ENCODE measurements at places on chromosomes 3 and 15.

GRCh38 chr15:60731583-60732130 lies 252.7 kb upstream of the ICE2 start:
- no peak for DNase-seq

- no peak for DNase-seq
Measured at GRCh38 chr3:195116407-195117185, 154.4 kb downstream of the XXYLT1 start.

DNA sequence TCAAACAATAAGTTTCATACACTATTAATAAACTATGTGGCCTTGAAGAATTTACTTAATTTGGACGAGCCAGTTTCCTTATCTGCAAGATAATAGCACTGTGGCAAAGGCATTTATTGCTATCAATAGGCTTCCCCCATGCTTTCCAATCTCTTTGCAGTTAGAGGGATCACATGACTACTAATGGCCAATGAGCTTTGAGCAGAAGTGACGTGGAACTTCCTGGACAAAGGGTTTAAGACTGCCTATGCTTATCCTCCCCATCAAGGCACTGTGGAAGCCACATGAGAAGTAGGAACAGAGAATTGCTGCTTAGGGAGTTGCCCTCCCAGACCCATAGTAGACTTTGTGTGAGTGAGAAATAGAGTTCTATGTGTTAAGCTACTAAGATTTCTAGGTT lies 16.7 kb upstream of the ZMAT3 start:
- no peak for DNase-seq

- no peak for DNase-seq
Measured at GRCh38 chr3:79604681-79605080, 163.1 kb downstream of the ROBO1 start.

GRCh38 chr3:4426782-4427344 lies 40.2 kb downstream of the SUMF1 start:
- DNase-seq = no peak

- DNase-seq = no peak
Measured at GRCh38 chr3:13647298-13648059, 98.6 kb downstream of the FBLN2 start.

- DNase-seq = no peak
Measured at GRCh38 chr3:69271098-69271497, 114.8 kb downstream of the FRMD4B start.

- no peak for DNase-seq
Measured at GRCh38 chr3:117874028-117874690, 1160.5 kb downstream of the IGSF11 start.

DNA sequence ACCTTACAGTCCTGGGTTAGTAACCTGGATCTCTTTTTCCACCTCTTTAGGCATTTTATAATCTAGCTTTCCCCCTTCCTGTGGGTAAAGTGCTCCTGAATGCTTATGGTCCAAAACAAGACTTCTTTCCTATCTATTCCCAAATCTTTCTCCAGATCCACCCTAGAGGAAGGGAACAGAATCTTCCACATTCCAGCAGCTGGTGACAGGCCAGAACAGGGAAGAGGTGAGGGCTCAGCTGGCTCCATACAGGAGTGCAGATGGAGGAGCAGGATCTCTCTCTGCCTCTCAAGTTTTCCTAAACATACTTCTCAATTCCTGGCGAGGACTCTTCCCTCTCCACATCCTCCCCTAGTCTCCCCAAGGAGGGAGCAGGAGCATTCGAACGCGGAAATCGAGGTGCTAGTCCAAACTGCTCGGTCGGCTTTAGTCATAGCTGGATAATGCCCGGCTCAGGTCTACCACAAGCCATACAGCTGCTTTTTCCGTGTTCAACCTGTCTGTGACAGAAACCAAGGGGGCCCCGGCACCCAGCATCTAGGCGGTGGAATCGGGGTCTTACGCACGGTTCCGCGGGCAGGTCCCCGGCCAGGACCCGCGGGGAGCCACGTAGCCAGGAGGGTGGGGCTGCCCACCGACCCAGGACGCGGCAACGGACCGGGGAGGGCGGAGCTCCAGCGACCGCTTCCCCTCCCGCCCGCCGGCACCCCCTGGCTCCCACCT lies 4.0 kb downstream of the RASSF1 start:
- DNase-seq = no peak

DNA sequence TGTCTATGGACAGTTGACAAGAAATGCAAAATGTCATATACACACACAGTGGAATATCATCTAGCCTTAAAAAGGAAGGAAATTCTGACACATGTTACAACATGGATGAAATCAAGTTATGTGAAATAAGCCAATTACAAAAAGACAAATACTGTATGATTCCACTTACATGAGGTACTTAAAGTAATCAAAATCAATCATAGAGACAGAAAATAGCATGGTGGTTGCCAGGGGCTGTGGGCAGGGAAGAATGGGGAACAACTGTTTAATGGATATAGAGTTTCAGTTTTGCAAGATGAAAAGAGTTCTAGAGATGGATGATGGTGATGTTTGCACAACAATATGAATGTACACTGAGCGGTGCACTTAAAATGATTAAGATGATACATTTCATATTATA lies 613.8 kb upstream of the ZNF385D start:
- DNase-seq = no peak

GRCh38 chr3:30587904-30588303 lies 18.5 kb upstream of the TGFBR2 start:
- DNase-seq = no peak

DNA sequence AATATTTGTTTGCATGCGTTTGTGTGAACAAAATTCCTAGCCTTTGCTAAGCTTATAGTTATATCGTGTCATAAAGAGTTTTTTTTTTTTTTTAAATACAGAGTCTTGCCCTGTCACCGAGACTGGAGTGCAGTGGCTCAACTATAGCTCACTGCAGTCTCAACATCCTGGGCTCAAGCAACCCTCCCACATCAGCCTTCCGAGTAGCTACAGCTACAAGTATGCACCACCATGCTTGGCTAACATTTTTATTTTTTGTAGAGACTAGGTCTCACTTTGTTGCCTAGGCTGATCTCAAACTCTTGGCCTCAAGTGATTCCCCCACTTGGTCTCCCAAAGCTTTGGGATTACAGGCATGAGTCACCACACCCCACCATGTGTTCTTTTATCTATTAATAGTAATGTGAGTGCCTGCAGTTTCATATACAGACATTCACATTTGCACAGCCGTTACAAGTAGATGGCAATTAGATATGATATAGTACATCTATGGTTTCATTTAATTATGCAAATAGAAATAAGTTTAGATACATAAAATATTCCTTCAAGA lies 848.6 kb downstream of the PDCD6IP start:
- no peak for DNase-seq

GRCh38 chr15:58473724-58474123 lies 41.9 kb downstream of the LIPC start:
- DNase-seq = no peak

DNA sequence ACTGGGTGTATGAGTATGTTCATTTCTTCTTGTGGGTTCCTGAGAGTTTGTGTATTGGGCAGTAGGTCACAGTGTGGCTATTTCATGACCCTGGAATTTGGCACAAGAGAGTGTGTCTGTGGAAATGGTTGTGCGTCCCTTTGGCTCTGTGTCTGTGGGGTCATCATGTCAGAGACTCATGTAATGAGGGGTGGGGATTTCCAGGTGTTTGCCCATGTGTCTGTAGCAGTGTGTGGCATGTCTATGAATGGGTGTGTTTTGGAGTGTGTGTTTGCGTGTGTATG lies 1.3 kb upstream of the GATA2 start:
- DNase-seq = no peak

GRCh38 chr15:52695154-52695553 lies 16.0 kb upstream of the ATOSA start:
- no peak for DNase-seq

DNA sequence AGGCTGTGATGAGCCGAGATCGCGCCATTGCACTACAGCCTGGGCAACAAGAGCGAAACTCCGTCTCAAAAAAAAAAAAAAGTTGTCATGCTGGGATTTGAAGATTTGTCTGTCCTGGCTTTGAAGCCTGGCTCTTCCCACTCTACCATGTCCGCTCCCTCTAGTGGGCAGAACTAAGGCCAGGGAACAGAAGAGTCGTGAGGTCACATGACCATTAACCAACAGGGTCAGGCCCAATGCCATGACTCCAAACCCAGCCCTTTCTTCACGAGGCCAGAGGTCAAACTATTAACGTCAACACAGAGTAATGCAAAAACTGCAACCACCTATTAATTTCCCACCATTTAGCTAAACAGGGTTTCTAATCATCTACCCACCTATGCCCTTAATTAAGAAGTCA lies 212.1 kb downstream of the ADAMTS17 start:
- DNase-seq = no peak

DNA sequence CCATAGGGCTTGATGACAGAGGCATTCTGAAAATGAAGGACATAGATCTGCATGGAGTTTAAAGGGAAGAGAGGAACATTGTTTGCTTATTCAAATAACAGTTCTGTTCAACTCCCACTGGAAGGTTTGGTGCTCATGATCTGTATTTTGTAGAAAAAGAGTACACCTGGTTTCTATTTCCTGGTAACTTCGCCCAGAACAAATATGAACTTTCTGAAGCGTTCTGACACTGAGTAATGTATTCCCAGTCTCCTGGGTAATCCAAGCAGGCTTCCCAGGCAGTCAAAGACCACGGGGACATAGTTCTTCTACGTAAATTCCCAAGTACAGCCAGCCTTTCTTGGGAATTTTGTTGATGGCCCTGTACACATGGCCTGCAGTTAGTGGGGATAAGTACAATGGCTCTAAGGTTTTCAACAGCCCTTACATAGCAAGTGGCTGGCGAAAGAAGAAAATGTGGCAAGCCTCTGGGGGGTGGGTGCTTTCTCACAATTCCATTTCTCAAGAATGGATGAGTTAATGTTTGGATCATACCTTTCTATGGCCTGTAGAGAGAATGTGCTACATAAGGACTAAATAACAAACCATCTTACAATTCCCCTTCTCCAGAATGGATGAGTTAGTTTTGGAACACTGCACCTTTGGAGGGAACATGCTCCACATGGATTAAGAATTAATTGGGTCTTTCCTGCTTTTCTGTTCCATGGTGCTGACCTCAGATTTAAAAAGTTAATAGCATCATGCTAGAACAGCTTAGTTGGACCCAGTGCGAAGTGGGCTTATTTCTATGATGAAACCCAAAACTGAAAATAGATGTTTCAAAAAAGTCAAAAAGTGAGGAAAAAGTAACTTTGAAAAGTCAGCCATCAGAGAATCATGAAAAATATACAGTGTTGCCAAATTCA lies 52.7 kb downstream of the COL6A6 start:
- DNase-seq = no peak

- no peak for DNase-seq
Measured at GRCh38 chr3:30646181-30646876, 39.9 kb downstream of the TGFBR2 start.

- no peak for DNase-seq
Measured at GRCh38 chr3:13896473-13897154, 16.7 kb upstream of the WNT7A start.

- no peak for DNase-seq
Measured at GRCh38 chr3:25587094-25587493, 77.6 kb downstream of the TOP2B start.

- DNase-seq = peak; percentile 77
Measured at GRCh38 chr15:64731012-64731804, 44.2 kb downstream of the RBPMS2 start.

- no peak for DNase-seq
Measured at GRCh38 chr3:135097276-135097946, 302.4 kb downstream of the EPHB1 start.

DNA sequence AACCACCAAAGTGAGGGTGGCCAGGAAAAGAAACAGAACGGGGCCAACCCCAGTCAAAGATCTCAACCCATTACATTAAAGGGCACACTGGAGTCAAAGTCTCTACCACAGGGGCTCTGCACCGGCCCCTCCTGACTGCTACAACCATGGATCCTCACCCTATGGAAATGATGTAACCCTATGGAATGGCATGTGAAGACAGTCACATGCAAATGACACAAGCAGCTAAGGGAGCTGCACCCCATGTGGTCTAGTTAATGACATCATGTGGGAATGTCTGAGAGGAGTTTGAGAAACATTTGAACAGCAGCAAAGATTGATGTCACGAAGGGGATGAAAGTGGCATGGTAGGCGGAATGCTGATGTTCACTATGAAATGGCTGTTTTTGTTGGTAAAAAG lies 298.2 kb upstream of the SLCO3A1 start:
- DNase-seq = no peak
